GM23248 (cell line): ENCODE measurements at places on chromosomes 4 and X. TPM values are rescaled to one million over a fixed set of nuclear protein-coding genes. Genes with fewer than 3 reads are reported as not detected.

- no peak for DNase-seq
Measured at GRCh38 chr4:95411371-95412088, 137.2 kb downstream of the UNC5C start.

DNA sequence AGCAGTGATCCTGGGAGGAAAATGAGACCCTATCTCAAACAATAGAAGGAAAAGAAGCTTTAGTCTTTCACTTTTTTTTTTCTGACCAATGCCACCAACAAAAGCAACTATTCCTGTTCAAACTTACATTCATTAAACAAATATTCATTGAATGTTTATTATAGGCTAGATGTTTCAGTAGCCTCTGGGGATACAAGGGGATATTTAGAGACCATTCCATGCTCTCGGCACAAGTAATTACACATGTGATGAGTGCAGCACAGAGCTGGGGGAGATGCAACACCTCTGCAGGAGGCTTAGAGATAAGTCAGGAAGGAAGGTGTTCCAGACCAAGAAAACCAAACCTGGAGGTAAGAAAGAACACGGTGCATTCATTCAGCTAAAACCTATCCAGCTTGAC, 68.3 kb downstream of the PALLD start:
- no peak for DNase-seq

- DNase-seq = peak; percentile 31
Measured at GRCh38 chrX:39309018-39309635, 507.9 kb downstream of the MID1IP1 start.

The MAOB gene
- total RNA-seq = not detected in 2 replicates

The UNC5C gene
- not detected in 2 replicates for total RNA-seq

DNA sequence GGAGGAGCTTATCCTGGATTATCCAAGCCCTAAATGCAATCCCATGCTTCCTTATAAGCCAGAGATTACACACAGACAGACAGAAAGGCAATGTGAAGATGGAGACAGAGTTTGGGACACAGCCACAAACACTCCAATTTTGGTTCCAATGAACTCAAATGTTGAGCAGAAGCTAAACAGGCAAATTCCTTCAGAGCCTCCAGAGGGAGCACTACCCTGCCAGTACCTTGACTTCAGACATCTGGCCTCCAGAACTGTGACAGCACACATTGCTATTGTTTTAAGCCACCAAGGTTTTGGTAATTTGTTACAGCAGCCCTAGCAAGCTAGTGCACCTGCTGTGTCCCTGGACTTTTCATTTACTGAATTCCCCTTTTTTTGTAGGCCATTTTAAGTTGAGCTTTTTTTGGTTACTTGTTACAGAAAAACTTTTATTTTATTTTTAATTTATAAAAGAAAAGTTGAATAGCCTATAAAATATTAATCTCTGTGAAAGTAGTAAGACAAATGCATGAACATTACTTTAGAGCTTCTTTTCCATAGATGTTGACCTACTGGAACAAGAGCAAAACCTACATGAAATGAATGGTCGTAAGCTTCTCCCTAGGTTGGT, 33.4 kb upstream of the SRD5A3 start:
- peak; percentile 79 for DNase-seq

The IL2 gene
- not detected in 2 replicates for total RNA-seq

The CT83 gene
- total RNA-seq = not detected in 2 replicates

- peak; percentile 56 for DNase-seq
Measured at GRCh38 chr4:72489267-72489666, 79.8 kb downstream of the ADAMTS3 start.

- peak; percentile 50 for DNase-seq
Measured at GRCh38 chr4:152850377-152850776, 70.6 kb downstream of the ARFIP1 start.

The OPHN1 gene
- 4.5 and 5.3 TPM in 2 replicates for total RNA-seq
